HCEC 1CT (cell line): ENCODE measurements at places on chromosomes 6 and 20.

- DNase-seq = no peak
Observed at GRCh38 chr6:30077218-30077617, 1.6 kb upstream of the RNF39 start.

DNA sequence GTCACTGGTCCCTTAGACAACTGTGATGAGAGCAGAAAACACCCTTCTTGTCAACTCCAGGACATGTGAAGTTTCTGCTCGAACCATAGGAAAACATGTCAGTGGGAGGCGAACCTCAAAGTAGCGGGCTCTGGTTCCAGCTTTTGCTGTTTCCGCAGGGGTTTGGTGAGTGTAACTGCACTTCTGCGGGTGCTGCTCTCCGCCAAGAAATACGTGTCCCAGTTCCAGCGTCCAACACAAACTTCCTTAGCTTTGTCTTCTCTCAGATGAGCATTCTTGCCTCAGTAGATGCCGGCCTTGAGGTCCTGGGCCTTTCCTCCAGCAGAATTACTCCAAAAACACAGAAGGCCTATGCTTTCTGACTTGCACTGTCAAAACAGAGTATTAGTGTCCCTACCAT lies 156.3 kb downstream of the FNDC1 start:
- DNase-seq = no peak

DNA sequence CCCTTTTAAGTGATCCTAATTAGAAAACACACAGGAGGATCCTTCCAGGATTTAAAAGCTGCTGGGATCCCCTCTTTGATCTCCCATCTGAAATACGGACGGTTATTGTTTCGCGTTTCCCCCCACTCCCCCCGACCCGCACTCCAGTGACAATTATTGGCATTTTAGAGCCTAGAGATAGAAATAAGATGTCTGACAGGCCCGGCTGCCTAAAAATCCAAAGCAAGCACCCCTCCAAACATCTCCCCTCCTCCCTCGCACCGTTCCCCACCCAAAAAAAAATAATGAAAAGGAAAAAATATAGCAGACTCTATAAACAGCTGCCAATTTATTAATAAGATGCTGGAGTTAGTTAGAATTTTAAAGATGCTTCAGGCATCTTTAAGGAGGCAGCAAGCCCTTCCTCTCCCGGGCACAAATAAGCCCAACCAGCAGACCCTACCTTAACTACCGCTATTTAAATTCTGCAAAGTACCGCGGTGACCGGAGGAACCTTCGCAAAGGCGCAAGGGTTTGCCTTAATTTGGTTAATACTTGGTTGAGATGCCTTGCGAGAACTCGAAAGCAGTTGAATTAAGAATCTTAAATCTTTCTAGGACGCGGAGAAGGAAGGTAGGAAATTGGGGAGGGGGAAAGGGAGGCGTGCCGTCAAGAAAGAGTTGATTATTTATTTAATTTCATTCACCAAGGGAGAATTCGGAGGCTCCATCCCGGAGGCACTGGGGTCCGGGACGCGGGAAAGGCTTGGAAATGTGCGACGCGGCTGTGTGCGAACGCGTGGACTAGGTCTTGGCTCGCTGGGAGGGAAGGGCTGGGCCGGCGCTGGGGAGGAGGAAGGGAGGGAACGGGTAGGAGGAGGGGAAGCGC lies 1.5 kb upstream of the ISM1 start:
- no peak for DNase-seq

DNA sequence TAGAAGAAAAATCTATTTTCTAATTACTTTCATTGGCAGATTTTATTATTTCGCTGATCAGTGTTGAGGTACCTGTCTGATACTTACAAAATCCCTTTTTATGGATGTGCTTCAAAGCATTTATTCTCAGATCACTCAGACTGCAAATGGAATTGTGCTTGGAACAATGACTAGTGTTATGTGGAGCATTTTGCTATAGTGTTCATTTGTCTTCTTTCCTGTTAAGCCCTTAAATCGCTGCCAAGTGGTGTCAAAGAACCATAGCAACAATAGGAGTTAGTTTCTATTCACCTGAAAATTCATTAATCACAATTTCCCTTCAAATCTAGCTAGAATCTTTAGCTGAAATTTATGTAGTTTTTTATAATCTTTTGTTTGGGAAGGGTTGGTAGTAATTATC lies 29.8 kb downstream of the SMPDL3A start:
- no peak for DNase-seq

GRCh38 chr20:47642624-47643023 lies 140.9 kb downstream of the NCOA3 start:
- no peak for DNase-seq

DNA sequence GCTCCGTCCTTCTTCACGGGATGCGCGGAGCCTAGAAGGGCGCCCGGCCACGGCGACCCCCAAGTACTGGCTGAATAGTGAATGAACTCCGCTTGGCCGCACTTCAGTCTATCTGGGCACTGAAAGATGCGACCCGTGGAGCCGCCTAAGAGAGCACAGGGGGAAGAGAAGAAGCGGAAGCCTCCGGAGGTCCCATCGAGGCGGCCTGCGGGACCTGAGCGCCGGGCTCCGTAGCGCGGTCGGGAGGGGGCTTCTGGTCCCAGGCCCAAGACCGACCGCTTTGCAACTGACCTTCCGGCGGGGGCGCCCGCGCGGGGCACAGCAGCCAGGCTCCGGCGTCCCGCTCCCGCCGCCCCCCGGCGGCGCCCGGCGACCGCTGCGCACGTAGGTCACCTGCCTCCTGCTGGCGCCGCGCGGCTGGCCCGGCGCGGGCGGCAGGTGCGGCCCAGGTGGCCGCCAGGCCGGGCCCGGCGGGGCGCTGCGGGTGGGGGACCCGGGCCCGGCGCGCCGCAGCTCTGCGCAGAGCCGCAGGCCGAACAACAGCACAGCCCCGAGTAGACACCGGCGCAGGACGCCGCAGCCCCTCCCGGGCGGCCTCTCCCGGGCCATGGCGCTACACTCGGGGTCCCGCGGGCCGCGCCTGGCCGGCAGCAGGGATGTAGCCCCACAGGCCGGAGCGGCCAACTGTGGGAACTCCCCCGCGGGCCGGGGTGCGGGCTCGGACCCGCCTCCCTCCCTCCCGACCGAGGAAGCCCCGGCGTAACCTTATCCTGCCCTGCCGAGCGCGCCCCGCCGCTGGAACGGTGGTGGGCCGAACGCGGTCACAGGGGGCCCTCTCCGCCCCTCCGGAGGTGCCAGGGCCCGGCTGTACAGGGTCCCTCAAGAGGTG lies at the start of gene METTL24:
Gene METTL24, minus strand, starts transcription at position 686 of the 889 bp plus-strand sequence. Its CDS starts 77 bp downstream, at position 609.
- no peak for DNase-seq

- no peak for DNase-seq
Observed at GRCh38 chr6:56949265-56949664, 5.6 kb upstream of the BEND6 start.

DNA sequence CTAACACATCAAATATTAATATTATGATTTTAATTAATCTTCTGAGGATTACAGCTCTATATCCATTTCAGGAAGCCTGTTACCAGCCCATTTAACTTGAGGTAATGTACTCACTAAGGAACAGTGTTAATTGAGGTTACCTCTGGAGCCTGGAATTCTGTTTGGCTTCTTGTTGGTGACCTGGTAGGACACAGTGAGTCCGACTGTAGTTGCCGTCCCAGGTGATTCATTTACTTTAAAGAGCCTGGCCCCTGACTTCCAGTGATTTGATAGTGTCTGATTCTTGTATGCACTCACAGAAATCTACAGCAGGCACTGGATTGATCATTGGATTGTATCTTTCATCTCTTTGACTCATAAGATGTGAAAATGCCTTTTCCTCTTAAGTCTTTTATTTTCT lies 34.0 kb downstream of the IGF2R start:
- no peak for DNase-seq

- no peak for DNase-seq
Observed at GRCh38 chr20:1661542-1662299, 4.1 kb upstream of the SIRPG start.

DNA sequence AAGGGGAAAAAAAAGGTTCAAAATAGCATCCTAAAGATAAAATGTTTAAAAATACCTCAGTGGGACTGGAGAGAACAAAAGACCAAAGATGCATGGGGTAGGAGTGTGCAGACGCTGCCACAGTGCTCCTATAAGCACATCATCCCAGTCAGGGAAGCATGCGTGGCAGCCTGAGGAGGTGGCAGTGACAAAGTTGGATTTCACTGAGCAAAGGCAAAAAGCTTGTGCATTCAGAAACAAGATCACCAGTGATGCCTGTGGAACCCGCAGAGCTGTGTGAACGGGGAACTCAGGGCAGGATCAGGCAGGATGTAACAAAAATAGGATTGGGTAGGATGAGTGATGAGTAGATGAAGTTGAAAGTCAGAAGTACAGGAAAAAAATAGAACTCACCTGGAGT lies 116.1 kb downstream of the RIMS1 start:
- no peak for DNase-seq
